ENCODE measurements at places on chromosomes 6 and 20.

GRCh38 chr20:34459209-34459897, 56.9 kb upstream of the DYNLRB1 start:
- no peak for DNase-seq

DNA sequence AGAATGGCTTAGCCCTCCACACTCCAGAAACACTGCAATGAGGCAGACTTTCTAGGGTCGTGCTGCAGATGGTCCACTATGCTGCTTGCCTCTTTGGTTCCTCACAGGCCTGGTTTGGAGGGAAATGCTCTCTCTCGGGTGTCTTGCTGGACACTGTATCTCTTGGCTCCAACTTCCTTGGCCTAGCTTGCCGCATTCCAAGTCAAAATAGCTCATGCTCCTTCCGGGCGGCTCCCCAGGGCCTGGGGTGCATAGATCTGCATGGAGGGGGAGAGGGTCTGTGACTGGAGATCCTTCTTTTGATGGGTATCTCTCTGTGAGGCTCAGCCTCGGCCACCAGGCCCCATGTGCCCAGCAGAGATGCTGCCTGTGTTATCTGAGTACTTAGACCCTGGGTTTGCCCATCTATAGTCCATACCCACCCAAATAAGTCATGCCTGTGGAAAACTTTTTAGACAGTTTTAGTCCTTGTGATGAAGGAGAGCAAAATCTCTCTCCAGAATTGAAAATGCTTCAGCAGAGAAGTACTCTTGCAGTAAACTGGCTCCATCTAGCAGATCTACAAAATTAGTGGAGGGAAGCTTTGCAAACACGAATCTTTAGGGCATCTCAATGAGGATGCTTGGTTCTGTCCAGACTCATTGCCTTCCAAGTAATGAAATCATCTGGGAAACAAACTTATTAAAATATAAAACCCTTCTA, 264.1 kb upstream of the RIN2 start:
- no peak for DNase-seq

- no peak for DNase-seq
Measured at GRCh38 chr6:40634429-40634828, 47.3 kb upstream of the LRFN2 start.

DNA sequence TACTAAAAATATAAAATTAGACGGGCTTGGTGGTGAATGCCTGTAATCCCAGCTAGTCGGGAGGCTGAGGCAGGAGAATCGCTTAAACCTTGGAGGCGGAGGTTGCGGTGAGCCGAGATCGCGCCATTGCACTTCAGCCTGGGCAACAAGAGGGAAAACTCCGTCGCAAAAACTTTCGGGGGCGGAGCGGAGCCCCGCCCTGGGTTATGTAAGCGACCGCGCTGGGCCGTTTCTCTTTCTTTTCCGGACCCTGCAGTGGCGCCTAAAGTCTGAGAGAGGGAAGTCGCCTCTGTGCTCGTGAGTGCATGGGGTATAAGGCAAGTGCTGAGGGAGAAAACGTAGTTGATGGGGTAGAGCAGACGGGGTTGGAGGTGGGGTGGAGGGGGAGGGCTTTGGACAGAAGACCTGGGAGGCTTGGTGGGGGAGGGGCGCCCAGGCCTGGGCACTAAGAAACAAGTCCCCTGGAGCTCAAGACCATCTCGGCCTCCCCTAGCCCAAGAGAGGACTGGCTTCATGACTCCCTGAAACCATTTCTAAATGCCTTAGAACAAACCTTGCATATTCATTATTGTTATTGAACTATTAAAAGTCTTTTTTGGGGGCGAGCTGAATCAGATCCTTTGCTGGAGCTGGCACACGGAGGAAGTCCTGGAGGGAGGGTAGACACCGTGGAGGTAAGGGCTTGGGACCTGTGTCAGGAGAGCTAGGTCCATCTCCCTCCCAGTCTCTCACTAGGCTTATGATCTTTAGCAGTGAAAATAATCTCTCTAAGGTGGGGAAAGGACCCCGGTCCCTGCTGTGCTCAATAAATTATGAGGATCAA, 2.7 kb upstream of the MICA start:
- DNase-seq: no peak

GRCh38 chr20:51801122-51801822, 1.0 kb downstream of the SALL4 start:
- DNase-seq: no peak

- no peak for DNase-seq
Measured at GRCh38 chr6:77124604-77125003, 338.7 kb downstream of the HTR1B start.

- no peak for DNase-seq
Measured at GRCh38 chr6:126631363-126631762, 291.4 kb downstream of the CENPW start.

GRCh38 chr20:39541136-39541803, 579.1 kb downstream of the DHX35 start:
- DNase-seq: no peak

- no peak for DNase-seq
Measured at GRCh38 chr6:131960371-131961133, 9.4 kb upstream of the CCN2 start.

DNA sequence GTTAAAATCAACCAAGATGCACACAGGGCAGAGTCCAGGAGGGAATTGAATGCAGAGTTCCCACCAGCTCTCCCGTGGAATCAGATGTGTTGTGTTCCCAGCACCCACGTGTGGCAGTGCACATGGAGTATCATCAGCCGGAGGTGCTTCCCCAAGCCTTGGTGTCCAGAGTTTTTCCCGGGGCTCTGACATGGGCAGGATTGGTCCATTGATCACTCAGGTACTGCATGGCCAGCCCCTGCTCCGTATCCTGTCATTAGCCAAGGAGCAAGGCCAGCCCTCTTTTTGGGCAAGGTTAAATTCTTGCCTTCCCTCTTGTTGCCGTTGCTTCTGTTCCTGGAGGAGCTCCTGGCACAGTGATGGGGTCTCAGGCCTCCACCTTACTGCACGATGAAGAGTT, 28.6 kb upstream of the SLC22A1 start:
- DNase-seq: no peak

DNA sequence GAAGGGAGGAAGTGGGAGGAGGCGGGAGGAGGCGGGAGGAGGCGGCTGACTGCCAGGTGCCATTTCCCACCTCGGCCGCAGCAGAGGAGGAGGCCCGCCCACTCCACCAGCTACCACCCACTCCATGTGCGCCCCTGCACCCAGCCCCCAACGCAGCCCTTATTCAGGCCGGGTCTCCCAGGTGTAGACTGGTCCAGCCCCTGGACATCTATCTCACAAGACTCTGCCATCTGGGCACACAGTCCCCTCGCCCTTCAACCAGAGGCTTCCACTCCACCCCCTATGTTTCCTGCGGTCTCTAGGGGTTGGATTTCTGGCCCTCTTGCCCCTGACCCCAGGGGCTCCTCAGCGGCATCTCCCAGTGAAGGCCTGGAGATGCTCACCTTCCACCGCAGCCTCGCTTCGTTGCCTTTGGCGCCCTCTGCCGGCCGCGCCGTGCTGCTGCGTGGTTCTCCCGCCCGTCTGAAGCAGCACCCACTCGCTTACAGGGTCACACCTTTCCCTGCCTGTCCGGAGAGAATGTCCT, 32.6 kb upstream of the FAM83D start:
- peak; percentile 60 for DNase-seq

GRCh38 chr6:22149501-22150367, 147.1 kb downstream of the PRL start:
- no peak for DNase-seq

DNA sequence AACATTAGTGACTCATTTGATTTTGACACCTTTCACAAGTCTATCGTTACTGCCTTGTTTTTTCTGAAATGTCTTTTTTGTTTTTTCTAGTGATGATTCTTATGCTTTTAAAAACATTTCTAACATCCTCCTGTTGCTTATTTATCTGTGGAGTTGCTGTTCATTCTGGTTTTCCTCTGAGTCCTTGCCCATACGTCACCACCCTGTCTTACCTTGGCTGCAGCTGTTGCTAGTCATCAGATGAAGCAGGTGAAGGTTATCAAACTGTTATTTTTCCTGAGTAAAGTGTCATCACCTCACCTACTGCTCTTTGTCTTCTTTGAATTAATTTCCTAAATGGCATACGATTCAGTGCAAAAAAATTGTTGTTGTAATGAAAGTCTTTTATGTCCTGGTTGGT, 376.6 kb downstream of the GRIK2 start:
- no peak for DNase-seq

DNA sequence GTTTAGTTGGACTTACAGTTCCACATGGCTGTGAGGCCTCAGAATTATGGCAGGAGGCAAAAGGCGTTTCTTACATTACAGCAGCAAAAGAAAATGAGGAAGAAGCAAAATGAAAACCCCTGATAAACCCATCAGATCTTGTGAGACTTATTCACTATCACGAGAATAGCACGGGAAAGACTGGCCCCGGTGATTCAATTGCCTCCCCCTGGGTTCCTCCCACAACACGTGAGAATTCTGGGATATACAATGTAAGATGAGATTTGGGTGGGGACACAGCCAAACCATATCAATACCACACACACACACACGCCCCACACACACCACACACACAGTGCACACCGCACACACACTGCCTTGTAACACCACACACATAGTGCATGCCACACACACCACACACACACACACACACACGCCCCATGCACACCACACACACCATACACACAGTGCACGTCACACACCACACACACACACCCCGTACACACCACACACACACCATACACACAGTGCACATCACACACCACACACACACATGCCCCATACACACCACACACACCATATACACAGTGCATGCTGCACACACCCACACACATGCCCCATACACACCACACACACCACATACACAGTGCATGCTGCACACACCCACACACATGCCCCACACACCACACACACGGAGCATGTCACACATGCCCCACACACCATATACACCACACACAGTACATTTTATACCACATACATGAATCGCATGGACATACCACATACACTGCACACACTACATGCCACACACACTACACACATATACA, 310.5 kb downstream of the TAF4 start:
- no peak for DNase-seq

GRCh38 chr20:2212456-2213015, 83.3 kb upstream of the TGM3 start:
- DNase-seq: no peak

- no peak for DNase-seq
Measured at GRCh38 chr20:47686545-47686944, 98.7 kb downstream of the SULF2 start.

DNA sequence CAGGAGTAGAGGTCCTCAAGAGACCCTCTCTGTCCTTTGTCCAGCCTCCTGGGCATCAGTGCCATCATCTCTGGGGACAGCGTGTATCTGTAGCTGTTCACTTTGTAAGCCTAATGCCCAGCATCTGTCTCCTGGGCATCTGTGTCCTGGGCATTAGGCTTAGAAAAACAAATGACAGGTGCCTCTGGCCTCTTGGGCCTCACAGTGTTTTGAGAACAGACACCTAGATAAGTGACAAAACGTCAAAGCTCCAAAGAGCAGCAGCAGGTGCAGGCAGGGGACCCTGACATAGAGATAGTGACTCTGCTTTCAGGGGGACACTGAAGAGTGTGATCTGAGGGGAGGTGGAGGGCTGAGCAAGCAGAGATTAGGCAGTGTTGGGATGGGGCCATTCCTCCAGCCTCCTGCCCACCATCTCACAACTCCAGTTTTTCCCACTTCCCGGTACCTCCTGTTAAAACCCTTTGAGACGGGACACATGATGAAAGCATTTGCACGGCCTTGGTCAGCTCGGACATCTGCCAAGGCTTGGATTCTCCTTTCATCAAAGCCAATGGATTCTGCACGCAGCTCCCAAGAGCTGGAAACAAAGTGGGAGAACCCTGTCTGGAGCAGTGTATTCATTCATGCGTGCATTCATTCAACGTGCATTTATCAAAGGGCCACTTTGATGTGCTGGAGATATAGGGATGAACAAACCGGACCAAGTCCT, 55.5 kb upstream of the CD93 start:
- no peak for DNase-seq

GRCh38 chr6:110491644-110492317, 15.4 kb upstream of the SLC22A16 start:
- no peak for DNase-seq

- DNase-seq: no peak
Measured at GRCh38 chr20:53270792-53271375, 298.7 kb downstream of the TSHZ2 start.

DNA sequence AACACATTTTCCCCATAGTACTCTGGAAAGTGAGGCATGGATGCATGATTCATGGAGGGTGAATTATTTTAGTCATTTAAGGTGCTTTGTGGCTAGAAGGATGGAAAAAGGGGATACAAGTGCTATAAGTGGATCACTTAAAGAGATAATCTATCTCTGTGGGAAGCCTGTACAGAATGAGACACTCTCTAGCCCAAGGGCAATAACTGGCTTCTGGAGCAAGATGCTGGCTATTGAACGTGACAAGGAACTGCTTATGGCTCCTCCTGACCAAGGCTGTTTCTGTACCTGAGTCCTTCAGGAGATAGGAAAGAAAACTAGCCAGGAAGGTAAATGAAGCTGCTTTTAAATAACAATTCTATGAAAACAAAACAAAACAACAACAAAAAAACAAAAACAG, 590.7 kb downstream of the EYS start:
- no peak for DNase-seq

DNA sequence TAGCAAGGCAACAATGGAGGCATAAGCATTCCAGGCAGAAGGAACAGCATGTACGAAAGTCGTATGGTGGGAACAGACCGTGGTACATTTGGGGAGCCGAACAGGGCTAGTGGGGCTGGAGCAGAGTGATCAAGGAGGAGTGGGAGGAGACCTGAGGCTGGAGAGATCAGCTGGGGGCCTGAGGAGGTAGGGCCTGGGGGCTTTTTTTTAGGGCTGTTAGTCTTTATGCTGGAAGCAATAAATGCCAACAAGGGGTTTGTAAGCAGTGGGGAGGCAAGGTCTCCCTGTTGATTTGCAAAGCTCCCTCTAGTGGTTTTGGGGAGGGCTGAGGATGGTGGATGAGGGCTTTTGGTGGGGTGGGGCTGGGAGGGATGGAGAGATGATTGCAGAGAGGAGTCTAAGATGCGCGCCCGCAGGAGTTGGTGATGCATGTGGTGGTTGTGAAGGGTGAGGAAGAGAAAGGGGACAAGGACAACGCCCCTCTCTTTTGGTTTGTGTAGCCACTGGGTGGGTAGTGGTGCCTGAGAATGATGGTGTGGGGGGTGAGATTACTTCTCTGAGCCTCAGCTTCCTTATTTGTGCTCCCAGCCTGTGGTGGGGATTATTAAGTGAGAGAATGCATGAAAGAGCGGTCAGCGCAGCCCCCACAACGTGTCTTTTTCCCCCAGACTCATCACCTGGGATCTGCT, 74.1 kb upstream of the TOX2 start:
- no peak for DNase-seq

GRCh38 chr6:63804381-63804956, 168.9 kb downstream of the PHF3 start:
- no peak for DNase-seq

GRCh38 chr6:3835785-3836184, 13.4 kb upstream of the FAM50B start:
- DNase-seq: no peak

All from stimulated activated CD8-positive, alpha-beta memory T cell treated with anti-CD3 and anti-CD28 coated beads, Interleukin-7, amount 100 ng/mL, for 24 hours (primary cell).